Activated CD8-positive, alpha-beta T cell treated with anti-CD3 and anti-CD28 coated beads for 36 hours (primary cell): ENCODE measurements at places on chromosomes 6 and 20. TPM values are rescaled to one million over a fixed set of nuclear protein-coding genes. Genes with fewer than 3 reads are reported as not detected.

- no peak overlapping the region for H3K27ac ChIP-seq
- peaks cover 18% of the 10 kb centered on the region for H3K27me3 ChIP-seq
- H3K4me1 ChIP-seq: no peaks in the 10 kb centered on the region
- H3K36me3 ChIP-seq: no peaks in the 10 kb centered on the region
These were observed 127.4 kb upstream of the MAP3K7 start for GRCh38 chr6:90714319-90714718.

DNA sequence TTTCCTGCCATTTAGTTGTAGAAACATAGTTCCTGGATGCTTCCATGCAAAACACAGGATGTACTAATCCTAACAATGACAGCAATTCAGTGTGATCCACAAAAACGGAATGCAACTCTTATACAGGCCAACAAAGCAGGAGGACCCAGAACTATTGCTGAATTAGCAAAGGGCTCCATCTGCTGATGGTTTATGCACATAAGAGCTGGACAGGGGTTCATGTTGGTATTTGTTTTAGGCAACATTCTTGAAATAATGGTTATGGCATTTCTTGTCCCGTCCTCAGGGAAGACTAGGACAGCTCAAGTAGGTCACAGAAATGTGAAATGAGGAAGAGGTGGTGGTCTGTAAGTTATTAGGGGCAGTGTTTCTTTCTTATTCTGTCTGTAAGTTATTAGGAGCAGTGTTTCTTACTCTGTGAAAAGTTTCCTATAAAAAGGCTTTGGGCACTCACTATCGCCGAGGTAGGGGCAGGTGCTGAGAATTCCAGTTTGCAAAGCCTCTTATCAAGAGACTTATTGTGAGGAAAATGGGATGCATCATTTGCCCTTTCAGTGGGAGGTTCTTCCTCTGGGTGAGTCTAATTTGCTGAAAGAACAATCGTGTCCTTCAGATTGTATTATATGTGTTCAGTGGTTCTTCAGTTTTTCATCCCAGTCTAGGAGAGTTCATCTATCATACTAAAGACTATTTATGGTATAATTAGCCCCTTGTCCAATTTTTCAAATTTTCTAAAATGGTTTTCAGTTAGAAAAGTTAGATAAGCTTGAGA lies 171.1 kb downstream of the MCHR2 start:
- H3K27me3 ChIP-seq: peaks cover 22% of the 10 kb centered on the region
- peak; percentile 7 for DNase-seq
- peaks cover 7% of the 10 kb centered on the region for H3K4me1 ChIP-seq
- H3K27ac ChIP-seq: no peak overlapping the region

NAPB gene
- total RNA-seq: 16.8 TPM

- H3K4me3 ChIP-seq: no peak overlapping the region
- H3K27ac ChIP-seq: no peak overlapping the region
- H3K36me3 ChIP-seq: no peaks in the 10 kb centered on the region
- no peaks in the 10 kb centered on the region for H3K27me3 ChIP-seq
- H3K4me1 ChIP-seq: no peaks in the 10 kb centered on the region
- no peak for DNase-seq
These were observed 53.0 kb downstream of the HDGFL1 start for GRCh38 chr6:22622351-22622750.

DNA sequence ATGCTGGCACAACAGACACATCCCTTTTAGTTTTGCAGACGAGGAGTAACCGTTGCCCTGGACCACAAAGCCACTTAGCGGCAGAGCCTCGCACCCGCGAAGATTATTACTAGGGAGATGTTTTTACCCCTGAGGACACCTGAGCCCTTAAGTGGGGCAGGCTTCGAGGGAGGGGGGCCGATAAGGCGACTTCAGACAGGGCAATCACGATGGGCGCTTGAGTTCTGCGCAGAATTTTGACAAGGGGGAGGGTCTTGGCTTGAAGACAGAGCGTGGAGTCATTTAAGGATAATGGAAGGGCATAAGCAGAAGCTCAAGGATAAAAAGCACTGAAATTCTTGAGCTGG lies 650 bp upstream of the TTK start:
- H3K36me3 ChIP-seq: peaks cover 15% of the 10 kb centered on the region
- DNase-seq: peak; percentile 61
- H3K27ac ChIP-seq: peak overlapping the region; percentile 94
- no peaks in the 10 kb centered on the region for H3K27me3 ChIP-seq

DNA sequence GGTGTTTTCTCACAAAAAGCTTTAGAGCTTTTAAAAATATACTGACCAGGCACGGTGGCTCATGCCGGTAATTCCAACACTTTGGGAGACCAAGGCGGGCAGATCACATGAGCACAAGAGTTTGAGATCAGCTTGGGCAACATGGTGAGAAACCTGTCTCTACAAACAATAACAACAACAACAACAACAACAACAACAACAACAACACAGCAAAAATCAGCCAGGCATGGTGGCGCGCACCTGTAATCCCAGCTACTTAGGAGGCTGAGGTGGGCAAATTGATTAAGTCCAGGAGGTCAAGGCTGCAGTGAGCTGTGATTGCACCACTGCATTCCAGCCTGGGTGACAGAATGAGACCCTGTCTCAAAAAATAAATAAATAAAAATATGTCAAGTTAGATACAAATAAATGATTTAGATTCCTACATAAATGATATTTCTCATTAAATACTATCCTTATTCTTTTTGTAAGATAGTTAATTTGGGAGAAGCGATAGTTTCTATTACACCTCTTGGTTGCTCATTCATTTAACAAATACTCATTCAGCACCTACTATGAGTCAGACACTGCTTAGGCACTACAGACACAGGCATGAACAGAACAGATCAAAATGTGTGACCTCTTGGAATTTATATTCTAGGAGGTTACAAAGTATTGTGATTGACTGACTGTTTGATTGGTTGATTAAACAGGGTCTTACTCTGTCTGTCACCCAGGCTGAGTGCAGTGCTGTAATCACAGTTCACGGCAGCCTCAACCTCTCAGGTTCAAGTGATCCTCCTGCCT lies 83.5 kb upstream of the BEND3 start:
- H3K27ac ChIP-seq: no peak overlapping the region
- H3K4me1 ChIP-seq: no peaks in the 10 kb centered on the region
- no peak overlapping the region for H3K4me3 ChIP-seq
- peaks cover 5% of the 10 kb centered on the region for H3K36me3 ChIP-seq
- no peaks in the 10 kb centered on the region for H3K27me3 ChIP-seq

PTK7 gene
- total RNA-seq: 4.1 TPM

DNA sequence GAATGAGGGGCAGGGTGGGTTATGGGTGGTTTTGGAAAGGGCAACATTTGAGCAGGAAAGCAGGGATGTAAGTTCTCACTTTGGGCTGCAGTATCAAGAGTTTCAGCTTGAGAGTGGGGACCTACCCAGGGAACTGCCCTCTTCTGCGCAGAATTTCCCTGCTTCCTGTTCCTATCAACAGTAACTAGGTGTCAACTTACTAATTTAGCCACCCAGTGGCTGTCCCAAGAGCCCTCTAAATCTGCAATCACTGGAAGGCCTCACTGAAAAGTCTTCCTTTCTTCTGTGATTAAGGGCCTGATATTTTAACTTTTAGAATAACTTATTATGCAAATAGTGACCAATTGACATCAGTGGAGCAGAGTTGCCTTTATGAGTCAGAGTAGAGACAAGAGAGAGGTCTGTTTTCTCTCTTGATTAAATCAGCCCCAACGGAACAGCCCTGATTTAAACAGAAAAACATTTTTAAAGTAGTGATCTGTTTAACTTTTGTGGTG lies 118.2 kb upstream of the RIPOR2 start:
- peaks cover 77% of the 10 kb centered on the region for H3K4me1 ChIP-seq
- peak overlapping the region; percentile 66 for H3K27ac ChIP-seq
- H3K36me3 ChIP-seq: peaks cover 3% of the 10 kb centered on the region
- H3K27me3 ChIP-seq: no peaks in the 10 kb centered on the region

DNA sequence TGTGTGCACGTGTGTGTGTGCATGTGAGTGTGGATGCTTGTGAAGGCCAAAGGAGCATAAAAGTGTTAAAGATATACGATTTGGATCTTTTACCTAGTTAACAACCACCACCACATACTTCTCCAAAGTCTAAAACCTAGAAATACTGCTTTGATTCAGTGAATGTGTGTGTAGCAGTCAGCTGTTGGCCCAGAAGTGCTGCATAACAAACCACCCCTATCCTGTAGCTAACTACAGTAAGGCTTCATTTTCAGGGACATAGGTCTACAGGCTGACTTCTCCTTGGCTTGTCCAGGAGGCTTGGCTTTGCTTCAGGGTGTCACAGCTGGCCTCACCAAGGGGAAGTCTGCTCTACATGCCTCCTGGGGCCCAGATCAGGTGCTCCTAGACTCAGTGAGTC lies 2.4 kb upstream of the CST8 start:
- H3K4me1 ChIP-seq: peaks cover 10% of the 10 kb centered on the region
- H3K27ac ChIP-seq: no peak overlapping the region
- no peak overlapping the region for H3K4me3 ChIP-seq

DNA sequence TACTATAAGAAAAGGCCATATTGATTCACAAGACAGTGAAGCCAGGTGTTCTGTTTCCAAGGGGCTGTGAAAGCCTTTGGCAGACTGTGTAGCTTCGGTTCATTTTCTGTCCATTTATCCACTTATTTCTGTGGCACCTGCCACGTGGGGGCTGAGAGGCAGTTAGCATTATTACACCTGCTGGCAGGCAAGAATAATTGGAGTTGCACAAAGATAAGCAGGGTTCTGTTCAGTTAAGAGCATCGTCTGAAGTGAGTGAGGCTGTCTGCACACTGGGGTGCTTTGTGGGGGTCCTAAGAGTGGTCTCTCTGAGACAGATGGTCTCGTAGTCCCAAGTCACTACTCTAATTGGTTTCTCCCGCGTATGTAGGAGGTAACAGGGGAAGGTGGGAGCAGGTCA lies 60.6 kb upstream of the CCN6 start:
- H3K4me3 ChIP-seq: no peak overlapping the region
- no peaks in the 10 kb centered on the region for H3K27me3 ChIP-seq
- DNase-seq: no peak
- H3K36me3 ChIP-seq: peaks cover 4% of the 10 kb centered on the region
- H3K27ac ChIP-seq: peak overlapping the region; percentile 84
- peaks cover 83% of the 10 kb centered on the region for H3K4me1 ChIP-seq

DNA sequence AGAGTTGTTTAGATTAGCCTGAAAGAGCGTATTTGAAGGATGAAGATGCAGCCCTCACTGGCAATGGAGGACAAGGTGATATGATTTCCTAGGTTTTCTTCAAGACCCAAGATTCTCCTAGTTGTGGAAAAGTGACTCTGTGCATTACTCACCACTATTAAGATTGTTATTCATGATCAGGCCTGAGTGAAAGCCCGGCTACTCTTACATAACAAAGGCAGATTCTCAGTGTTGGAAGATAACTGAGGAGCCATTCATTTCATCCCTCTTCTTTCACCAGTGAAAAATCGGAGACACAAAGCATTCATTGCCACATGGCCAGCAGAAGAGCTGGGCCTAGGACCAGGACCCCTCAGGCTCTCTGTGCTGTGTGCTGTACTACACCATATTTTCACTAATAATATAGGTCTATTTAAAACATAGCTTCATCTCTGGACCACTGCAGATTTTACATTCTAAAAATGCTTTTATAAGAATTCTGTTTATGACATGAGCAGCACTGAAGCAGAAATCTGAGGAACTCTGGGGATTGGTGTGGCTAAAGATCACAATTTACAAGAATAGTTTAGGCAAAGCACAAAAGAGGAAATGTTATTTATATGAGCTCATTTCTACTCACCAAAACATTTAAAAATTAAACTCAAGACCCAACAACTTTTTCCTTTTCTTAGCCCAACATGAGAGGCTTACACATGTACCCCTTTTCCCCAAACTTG lies 181.9 kb upstream of the CCN2 start:
- peaks cover 8% of the 10 kb centered on the region for H3K27me3 ChIP-seq
- no peak overlapping the region for H3K4me3 ChIP-seq
- H3K4me1 ChIP-seq: no peaks in the 10 kb centered on the region
- no peak overlapping the region for H3K27ac ChIP-seq
- DNase-seq: no peak

GRCh38 chr6:167896648-167897047 lies 69.9 kb downstream of the AFDN start:
- no peak for DNase-seq
- no peaks in the 10 kb centered on the region for H3K4me1 ChIP-seq
- H3K4me3 ChIP-seq: no peak overlapping the region
- H3K27me3 ChIP-seq: peaks cover 3% of the 10 kb centered on the region

MOXD1 gene
- total RNA-seq: not detected

TAAR5 gene
- total RNA-seq: not detected

FHL5 gene
- not detected for total RNA-seq

CDH22 gene
- total RNA-seq: not detected

PPP1R3G gene
- total RNA-seq: 0.16 TPM

TMEM151B gene
- not detected for total RNA-seq

FAM217A gene
- not detected for total RNA-seq

GRCh38 chr20:63735859-63736718 lies at the start of gene LIME1:
Gene LIME1 (plus strand): TSS chr20:63736664. CDS start chr20:63737550, 886 bp downstream.
- DNase-seq: peak; percentile 85
- peak within 1 kb of the TSS; percentile 72 for H3K4me3 ChIP-seq
- H3K27ac ChIP-seq: peak within 1 kb of the TSS; percentile 79
- H3K27me3 ChIP-seq: no peaks in the 10 kb centered on the region
- peaks cover 26% of the 10 kb centered on the region for H3K4me1 ChIP-seq

- no peaks in the 10 kb centered on the region for H3K27me3 ChIP-seq
- H3K27ac ChIP-seq: no peak overlapping the region
- H3K4me1 ChIP-seq: peaks cover 63% of the 10 kb centered on the region
- H3K4me3 ChIP-seq: no peak overlapping the region
- no peak for DNase-seq
These were observed 41.1 kb upstream of the HBS1L start for GRCh38 chr6:135095716-135096115.

DNA sequence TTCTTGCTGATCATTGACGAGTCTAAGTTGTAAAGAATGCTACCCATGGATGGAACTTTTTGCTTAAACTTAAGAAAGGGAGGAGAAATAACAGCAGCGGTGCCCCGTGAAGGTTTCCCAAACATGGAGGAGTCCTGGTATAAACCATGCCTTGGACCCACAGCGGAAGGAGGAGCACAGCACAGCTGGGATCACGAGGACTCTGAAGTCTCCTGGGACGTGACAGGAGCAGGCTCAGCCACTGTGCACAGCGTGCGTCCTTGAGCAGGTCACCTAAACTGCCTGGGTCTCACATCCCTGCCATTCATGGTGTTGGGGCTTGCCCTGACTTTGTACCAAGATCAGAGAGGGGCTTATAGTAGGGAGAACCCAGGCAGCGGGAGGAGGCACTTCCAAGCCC lies 56.1 kb upstream of the UNC93A start:
- no peaks in the 10 kb centered on the region for H3K4me1 ChIP-seq
- H3K4me3 ChIP-seq: no peak overlapping the region
- DNase-seq: no peak
- no peak overlapping the region for H3K27ac ChIP-seq

IL17A gene
- not detected for total RNA-seq

MAN1A1 gene
- total RNA-seq: 19.4 TPM
